ENCODE measurements at places on chromosomes 2 and 18. TPM values are rescaled to one million over a fixed set of nuclear protein-coding genes. Genes with fewer than 3 reads are reported as not detected.

The SLC9A4 gene
- 8.9 TPM for polyA plus RNA-seq

The PRKAG3 gene
- not detected for polyA plus RNA-seq

The IWS1 gene
- polyA plus RNA-seq, result 18.7 TPM

The CCDC74B gene
- 2.9 TPM for polyA plus RNA-seq

The ARHGAP28 gene
- polyA plus RNA-seq, result 0.73 TPM

The L3MBTL4 gene
- polyA plus RNA-seq, result 3.2 TPM

The SERPINB2 gene
- polyA plus RNA-seq, result 0.46 TPM

The HOXD10 gene
- not detected for polyA plus RNA-seq

The CYTIP gene
- 9.3 TPM for polyA plus RNA-seq

The UGT1A5 gene
- polyA plus RNA-seq, result not detected

The KYNU gene
- 2.1 TPM for polyA plus RNA-seq

The NEU2 gene
- not detected for polyA plus RNA-seq

The MDH1B gene
- 0.63 TPM for polyA plus RNA-seq

The CPSF3 gene
- 15.0 TPM for polyA plus RNA-seq

The CHPF gene
- 32.9 TPM for polyA plus RNA-seq

The SERPINB11 gene
- not detected for polyA plus RNA-seq

The ANKRD53 gene
- polyA plus RNA-seq, result 0.88 TPM

The TTC32 gene
- polyA plus RNA-seq, result 23.8 TPM

The TTC31 gene
- polyA plus RNA-seq, result 10.5 TPM

The CCDC148 gene
- not detected for polyA plus RNA-seq

The SH3RF3 gene
- 2.3 TPM for polyA plus RNA-seq

The RSAD2 gene
- polyA plus RNA-seq, result 1.4 TPM

The LCT gene
- polyA plus RNA-seq, result not detected

The UGT1A3 gene
- not detected for polyA plus RNA-seq

The ACADL gene
- 4.9 TPM for polyA plus RNA-seq

The ANKRD30BL gene
- not detected for polyA plus RNA-seq

The MC5R gene
- polyA plus RNA-seq, result not detected

The UGT1A6 gene
- polyA plus RNA-seq, result 3.5 TPM

The CHST9 gene
- polyA plus RNA-seq, result 0.37 TPM
